ENCODE measurements at places on chromosomes 5 and 9.

DNA sequence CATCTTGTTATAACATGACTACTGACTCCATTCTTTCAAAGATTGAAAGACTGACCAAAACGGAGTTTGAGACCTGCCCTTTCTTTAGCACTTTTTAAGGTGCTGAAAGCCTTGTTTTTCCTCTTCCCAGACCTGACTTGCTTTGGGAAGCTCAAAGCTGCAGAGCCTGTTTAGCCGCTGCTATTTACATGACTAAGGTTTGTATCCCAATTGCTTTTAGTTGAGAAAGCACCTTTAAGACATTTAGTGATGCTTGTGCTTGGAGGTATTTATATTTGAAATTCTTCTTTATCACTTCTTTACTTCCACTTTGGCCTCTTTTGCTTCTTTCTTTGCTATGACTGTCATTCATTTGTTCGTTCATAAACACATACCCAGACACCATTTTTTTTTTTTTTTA is 182.6 kb upstream of the ELL2 start:
- DNase-seq = no peak

- no peak for DNase-seq
These were observed 1.1 kb upstream of the DNAJB5 start for GRCh38 chr9:34988218-34989002.

DNA sequence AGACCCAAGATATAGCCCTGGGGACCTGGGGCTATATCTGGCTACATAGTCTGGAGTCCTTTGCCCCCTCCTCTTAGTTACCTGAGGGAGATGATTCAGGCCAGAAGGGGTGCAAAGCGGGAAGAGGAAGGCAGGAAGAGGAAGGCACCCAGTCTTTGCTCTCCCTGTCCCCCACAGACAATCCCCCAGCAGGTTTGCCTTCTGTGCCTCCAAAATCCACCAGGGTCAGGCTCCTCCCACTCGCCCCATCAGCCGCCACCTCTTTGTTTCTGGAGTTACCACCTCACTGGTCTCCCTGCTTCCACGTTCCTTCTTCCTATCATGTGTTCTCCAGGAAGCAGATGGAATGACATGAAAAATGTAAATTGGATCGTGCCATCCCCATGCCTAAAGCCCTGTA is 31.2 kb upstream of the FABP6 start:
- DNase-seq = no peak

- DNase-seq = no peak
These were observed 21.9 kb downstream of the ZDHHC21 start for GRCh38 chr9:14671377-14671776.

DNA sequence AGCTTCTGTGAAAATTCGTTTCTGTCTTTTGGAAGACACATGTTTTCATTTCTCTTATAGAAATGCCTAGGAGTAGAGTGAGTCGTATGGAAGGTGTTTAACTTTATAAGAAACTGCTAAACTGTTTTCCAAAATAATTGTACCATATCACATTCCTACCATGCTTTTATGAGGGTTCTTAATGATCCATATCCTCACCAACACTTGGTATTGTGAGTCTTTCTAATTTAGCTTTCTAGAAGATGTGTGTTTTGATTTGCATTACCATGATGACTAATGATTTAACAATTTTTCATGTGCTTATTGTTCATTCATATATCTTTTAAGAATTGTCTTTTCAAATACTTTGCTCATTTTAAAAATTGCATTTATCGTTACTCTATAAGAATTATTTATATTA is 223.6 kb downstream of the COMMD10 start:
- no peak for DNase-seq

GRCh38 chr9:6502399-6502798 is 89.4 kb downstream of the UHRF2 start:
- no peak for DNase-seq

DNA sequence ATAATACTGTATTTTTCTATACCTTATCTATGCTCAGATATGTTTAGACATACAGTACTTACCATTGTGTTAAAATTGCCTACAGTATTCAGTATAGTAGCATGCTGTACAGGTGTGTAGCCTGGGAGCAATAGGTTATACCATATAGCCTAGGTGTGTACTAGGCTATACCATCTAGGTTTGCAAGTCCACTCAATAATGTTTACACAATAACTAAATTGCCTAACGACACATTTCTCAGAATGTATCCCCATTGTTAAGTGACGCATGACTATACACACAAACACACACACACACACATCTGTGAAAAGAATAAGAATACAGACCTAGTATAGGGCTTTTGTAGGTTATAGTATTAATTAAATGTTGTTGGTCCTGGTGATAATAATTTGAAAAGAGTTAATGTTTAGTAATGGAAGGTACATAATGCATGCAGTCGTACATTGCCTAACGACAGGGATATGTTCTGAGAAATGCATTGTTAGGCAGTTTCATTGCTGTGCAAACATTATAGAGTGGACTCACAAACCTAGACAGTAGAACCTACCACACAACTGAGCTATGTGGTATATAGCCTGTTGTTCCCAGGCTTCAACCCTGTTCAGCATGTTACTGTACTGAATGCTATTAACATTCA is 13.6 kb downstream of the TDRD7 start:
- DNase-seq = no peak

DNA sequence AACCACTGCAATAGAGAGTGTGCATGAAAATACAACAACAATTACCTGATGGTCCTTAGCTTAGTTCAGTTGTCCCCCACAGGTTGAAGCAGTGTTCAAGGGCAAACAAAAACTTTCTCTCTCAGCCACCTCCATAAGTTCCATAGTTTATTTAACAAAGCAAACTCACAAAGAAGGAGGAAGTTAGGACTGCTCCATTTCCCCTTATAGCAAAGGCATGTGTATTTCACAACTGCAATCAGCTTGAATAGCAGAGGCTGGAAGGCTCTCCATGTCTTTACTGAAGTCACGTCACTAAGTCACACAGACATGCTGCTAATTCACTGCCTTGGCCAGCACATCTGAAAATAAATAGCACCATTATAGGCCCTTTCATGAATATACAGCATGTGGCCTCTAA is 43.3 kb downstream of the DOCK8 start:
- no peak for DNase-seq

- no peak for DNase-seq
These were observed 47.6 kb downstream of the NSG2 start for GRCh38 chr5:174093123-174093522.

- DNase-seq = no peak
These were observed 8.0 kb upstream of the ZNF366 start for GRCh38 chr5:72515211-72515610.

- no peak for DNase-seq
These were observed 226.6 kb downstream of the ADCY2 start for GRCh38 chr5:7622498-7622897.

- no peak for DNase-seq
These were observed 300.3 kb downstream of the ZNF608 start for GRCh38 chr5:124446120-124446519.

DNA sequence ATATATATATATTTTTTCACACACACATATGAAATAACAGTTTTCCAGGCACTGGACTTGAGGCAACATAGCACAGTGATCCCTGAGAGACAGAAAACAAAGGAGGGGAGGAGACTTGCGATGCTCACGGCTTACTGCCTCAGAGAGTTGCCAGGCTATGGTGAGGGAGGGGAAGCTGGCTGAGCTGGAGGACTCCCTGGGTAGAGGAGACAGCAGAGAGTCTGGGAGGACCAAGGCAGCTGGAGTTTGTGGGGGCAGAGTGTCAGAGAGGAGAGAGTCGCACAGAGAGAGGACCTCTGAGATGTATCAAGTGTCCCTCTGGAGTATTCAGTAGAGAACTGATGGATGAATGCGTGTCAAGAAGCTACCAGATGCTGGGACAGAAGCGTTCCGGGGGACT is 23.1 kb upstream of the QSOX2 start:
- no peak for DNase-seq

- peak; percentile 12 for DNase-seq
These were observed 9.1 kb upstream of the MVB12B start for GRCh38 chr9:126317513-126317912.

GRCh38 chr9:87800456-87800855 is 74.5 kb downstream of the CTSL start:
- DNase-seq = no peak

DNA sequence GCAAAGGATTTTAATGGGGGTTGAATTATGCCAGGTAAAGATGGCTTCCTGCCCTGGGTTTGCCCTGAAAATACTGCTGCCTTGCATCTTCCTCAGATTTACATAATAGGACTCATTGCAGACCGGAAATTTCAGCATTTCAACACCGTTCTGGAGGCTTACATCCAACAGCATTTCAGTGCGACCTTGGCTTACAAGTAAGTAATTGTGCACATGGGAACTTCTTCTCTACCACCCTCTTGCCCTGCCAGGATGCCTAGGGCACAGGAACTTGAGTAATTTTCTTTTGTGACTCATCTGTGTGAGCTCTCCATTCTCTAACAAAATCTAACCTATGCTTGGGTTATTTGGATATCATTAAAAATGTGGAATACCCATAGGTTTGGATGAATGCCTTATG is 80.2 kb downstream of the DOCK2 start:
- no peak for DNase-seq

DNA sequence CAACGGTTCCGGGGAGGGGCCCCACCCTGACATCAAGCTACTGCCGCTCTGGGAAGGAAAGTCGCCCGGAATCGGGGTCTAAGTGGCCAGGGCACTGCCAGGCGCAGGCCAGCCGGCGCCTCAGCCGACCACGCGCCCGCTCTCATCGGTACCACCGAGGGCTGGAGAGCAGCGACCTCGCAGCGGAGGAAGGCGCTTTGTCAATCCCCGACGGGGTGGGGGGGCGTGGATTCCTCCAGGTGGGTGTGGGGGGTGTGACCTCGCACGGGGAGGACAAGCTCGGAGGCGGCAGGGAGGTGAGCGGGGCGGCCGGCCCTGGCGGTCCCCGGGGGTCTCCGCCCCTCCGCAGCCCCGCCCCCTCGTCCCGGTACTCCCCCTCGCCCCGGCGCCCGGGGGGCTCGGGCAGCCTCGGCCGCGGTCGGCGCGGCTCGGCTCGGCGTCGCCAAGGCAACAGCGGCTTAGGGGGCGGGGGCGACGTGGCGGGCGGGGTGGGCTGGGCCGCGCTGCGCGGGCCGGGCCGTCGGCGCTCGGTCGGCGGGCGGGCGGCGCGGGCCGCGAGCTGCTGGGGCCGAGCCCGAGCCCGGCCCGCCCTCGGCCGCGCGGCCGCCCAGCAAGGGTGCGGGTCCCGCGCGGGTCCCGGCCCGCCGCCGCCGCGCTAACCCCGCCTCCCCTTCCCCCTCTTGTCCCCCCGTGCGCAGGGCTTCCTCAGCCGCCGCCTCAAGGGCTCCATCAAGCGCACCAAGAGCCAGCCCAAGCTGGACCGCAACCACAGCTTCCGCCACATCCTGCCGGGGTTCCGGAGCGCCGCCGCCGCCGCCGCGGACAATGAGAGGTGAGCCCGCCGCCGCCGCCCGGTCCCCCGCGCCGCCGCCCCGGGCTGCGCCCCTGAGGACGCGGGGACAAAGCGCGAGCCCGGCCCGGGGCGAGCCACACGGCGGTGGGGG is 47.5 kb downstream of the DAB2IP start:
- DNase-seq = peak; percentile 79

GRCh38 chr5:10536511-10536910 is 27.4 kb upstream of the ANKRD33B start:
- DNase-seq = no peak

DNA sequence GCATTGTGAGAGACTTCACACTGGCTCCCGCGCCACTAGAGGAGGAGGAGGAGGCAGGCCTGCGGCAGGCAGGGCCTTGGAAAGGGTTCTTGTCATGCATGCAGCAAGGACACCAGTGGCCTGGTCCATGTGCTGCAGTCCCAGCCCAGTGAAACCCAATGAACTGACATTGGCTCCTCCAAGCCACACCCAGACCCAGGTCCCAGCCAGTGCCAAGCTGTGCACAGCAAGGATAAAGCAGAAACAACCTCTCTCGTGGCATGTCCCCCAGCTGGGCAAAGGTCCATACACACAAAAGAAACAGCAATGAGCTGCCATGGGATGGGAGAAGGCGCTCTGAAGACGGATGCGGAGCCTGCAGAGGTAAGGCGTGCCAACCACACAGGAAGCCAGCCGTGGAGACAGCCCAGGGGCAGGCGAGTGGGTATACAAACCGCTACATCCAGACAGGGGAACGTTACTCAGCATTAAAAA is 89.2 kb downstream of the SEMA4D start:
- DNase-seq = peak; percentile 68

GRCh38 chr5:746258-746761 is 38.2 kb downstream of the ZDHHC11B start:
- DNase-seq = no peak

GRCh38 chr5:38497946-38498345 is 58.5 kb downstream of the LIFR start:
- DNase-seq = no peak

DNA sequence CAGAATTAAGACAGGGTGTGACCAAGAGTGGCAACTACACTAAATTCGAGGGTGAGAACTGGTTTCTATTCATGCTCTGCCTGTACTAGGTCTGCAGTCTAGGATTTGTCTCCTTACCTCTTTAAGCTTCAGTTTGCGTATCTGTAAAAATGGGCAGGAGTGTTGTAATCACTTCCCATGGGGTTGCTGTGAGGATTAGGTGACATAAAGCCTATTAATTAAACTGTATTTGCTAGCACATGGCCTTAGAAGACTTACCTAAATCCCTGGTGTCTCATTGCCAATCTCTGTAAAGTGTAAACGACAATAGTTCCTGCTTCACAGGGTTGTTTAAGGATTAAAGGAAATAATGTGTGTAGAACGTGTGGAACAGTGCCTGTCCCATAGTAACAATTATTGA is 193.6 kb downstream of the DRD1 start:
- no peak for DNase-seq

DNA sequence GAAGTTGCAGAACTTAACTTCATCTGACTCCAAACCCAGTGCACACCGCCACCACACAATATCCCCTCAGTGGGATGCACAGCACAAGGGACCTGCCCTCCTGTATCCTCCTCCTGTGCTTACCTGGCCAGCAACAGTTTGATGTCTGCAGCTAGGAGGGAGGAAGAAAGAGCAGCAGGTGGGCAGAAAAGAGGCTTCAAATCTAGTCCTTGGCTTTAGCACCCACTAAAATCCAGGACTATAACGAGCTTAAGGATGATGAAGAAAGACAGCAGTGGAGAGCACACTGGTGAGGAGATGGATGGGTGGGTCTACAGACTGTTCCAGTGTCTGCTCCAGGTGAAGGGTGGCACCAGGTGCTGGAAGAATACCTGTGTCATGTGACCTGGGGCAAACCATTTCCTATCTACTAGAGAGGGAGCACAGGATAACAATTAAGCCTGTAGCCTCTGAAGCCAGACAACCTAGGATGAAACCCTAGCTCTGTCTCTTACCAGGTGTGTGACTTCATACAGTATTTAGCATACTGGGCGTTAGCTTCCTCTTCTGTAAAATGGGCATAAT is 100.0 kb downstream of the SH3TC2 start:
- DNase-seq = no peak
